ENCODE measurements at places on chromosomes 5 and 9. TPM values are rescaled to one million over a fixed set of nuclear protein-coding genes. Genes with fewer than 3 reads are reported as not detected.

GRCh38 chr5:17185349-17185748 is 32.1 kb upstream of the BASP1 start:
- no peak for DNase-seq
- H3K27ac ChIP-seq, result no peak overlapping the region
- H3K27me3 ChIP-seq, result no peaks in the 10 kb centered on the region
- H3K4me1 ChIP-seq, result peaks cover 9% of the 10 kb centered on the region

DNA sequence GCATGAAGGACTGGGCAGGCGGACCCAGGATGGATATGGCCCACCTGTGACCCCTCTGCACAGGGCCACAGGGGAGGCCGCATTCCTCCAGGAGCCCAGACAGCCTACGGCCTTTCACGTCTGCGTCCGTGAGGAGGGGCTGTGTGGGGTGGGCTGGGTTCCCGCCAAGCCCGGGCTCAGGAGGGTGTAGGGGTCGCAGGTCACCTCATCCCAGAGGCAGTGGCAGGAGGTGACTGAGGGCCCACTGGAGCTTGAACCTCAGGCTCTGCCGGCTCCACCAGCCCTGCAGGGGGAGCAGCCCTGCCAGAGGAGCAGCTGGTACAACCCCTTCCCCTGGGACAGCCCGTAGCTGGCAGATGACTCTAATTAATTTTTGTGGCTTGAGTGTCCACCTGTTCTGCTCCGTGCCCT is 40.7 kb upstream of the CACNA1B start:
- no peak overlapping the region for H3K4me3 ChIP-seq
- H3K27me3 ChIP-seq, result no peaks in the 10 kb centered on the region
- no peaks in the 10 kb centered on the region for H3K4me1 ChIP-seq
- H3K36me3 ChIP-seq, result peaks cover 67% of the 10 kb centered on the region

DNA sequence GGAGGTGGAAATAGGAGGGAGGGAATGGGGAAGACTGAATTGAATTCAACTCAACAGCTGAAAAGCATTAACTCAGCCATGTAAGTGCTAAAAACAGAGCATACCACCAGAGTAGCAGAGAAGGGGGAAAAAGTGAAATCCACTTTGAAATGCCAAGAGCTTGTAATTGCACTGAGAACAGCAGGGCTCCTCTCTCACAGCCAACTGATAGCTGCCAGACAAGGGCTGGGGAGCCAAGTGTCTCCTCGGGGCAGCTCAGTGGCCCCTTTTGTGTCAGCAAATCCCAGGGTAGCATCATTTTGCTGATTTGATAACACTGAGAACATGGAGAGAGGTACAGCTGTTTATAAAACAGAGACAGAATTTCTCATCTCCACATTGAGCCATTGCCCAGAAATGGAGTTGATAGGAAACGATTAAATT is 182.5 kb downstream of the FRMD3 start:
- DNase-seq, result peak; percentile 57
- no peak overlapping the region for H3K4me3 ChIP-seq
- no peaks in the 10 kb centered on the region for H3K36me3 ChIP-seq
- no peak overlapping the region for H3K27ac ChIP-seq
- no peaks in the 10 kb centered on the region for H3K4me1 ChIP-seq

GRCh38 chr5:65790371-65791163 is 68.6 kb downstream of the NLN start:
- no peak for DNase-seq
- peaks cover 45% of the 10 kb centered on the region for H3K36me3 ChIP-seq
- no peaks in the 10 kb centered on the region for H3K27me3 ChIP-seq
- no peaks in the 10 kb centered on the region for H3K4me1 ChIP-seq

Gene CCL21
- 1.7 TPM for total RNA-seq

Data from stomach (tissue), 19 donors.